ENCODE measurements at places on chromosomes 6 and 20.
A peak's percentile ranks its signal among the peaks of the same experiment; 100 is the strongest.

GRCh38 chr6:132780770-132781371 is 17.6 kb downstream of the SLC18B1 start:
- DNase-seq = no peak

DNA sequence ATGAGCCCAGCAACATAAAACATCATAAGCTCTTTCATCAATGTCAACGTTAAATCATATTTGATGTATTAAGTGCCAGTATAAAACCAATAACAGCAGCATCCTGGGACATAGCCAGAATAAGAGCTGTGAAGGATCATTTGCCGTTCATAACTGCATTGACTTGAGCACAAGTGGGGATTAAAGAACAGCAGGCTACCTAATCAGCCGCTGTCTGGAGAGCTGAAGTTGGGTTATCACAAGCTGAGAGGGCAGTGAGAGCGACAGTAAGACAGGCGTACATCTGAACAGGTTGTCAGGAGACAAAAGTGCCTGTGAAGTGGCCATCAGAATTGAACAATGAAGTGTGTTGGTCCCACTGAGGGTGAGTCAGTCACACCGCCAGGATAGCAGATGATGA is 269.6 kb downstream of the GRIK2 start:
- DNase-seq = no peak

DNA sequence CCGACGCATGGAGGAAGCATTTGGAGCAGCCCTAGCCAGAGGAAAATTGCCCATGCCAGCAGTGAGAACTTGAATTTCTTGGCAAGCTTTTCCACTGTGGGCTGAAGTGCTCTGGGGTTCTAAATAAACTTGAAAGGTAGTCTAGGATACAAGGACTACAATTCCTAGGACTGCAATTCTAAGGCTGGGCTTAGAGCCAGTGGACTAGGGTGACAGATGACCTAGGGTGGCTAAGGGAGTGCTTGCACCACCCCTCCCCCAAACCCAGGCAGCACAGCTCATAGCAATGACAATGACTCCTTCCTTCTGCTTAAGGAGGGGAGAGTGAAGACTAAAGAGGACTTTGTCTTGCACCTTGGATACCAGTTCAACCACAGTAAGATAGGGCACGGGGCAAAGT is 122.3 kb downstream of the THBS2 start:
- DNase-seq = no peak

DNA sequence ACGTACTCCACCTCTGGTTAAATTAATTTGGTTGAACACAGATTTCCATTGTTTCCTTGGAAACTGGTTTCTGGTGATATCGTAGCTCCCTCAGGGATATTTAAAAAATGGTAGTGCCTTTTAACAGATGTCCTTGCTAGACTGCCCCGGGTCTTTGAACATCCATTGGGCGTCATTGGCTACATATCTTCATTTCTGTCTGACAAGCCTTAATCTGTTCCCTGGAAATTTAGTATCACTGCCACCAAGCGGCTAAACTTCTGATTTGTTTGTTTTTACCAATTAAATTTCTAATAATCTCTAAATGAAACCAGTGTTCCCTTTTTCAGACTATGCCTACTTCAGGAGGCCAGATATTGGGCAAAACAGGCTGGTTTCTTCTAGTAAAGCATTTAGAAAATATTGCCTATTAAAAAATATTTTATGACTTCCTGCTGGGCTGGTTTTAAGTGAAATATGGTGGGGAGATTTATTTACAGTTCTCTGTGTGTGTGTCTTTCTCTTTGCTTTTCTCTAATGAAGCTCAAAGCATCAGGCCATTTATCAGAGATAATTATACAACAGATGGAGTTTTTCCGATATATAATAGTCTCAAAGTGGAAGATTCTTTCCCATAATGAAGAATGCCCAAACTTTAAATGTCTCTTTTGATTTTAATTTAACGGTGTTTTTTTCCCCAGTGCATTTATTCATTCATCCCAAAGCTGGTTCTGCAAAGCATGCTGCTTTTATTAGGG is 249.5 kb downstream of the ZFAND3 start:
- DNase-seq = no peak

GRCh38 chr6:3122823-3123182 is 4.3 kb downstream of the BPHL start:
- no peak for DNase-seq

DNA sequence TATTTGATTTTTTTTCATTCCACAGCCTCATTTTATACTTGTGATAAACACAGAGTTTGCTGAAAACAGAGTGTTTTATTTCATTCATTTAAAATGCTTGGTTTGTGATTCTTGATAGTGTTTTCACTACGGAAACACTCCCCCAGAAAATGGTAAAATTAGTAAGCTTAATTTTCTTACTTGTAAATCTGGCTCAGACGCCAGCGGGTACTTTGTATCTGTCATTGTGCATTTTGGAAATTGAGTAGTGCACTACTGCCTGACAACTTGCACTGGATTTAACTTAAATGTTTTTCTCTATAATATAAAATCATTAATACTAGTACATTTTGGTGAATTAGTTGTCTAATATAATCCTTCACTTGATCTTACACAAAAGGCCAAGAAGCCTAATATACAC is 37.0 kb upstream of the HINT3 start:
- no peak for DNase-seq

DNA sequence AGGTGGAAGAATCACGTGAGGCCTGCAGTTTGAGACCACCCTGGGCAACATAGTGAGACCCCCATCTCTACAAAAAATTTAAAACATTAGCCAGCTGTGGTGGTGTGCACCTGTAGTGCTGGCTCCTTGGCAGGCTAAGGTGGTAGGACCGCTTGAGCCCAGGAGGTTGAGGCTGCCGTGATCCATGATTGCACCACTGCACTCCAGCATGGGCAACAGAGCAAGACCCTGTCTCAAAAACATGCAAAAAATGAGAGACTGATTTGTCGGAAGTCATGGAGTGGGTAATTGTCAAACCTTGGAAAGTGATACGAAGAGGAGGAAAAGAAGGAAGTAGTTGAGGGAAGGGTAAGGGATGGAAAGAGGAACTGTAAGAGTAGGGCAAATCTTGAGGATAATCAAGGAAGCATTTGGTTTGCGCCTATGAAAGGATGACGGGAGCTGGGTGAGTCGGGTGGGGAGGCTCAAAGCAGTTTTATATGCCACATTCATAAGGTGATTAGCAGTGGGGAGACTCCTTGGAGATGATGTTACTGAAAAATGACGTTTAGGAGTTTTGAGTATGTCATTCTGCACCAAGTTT is 14.5 kb downstream of the L3MBTL3 start:
- DNase-seq = no peak

DNA sequence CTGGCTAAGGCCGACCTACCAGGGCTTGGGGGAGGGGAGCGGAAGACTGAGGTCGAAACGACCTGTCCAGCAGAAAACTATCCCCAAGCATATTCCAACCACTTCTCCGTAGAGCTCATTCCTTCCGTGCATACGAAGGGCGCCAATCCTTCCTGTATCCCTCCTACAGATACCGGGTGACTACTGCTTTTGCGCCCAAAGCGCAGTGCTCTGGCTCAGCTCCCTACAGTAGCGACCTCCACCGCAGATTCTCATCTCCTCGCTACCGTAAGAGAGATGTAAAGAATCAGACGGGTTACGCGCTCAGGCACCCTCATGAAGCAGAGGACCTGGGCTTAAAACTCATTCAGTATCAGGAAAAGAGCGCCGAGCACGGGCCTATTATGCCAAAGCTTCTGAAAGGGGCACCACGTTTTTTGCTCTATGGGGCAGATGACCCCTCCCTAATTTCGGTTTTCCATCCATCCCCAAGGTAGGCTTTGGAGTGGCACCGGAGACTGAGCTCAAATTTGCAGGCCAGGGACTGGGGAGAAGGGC is 563 bp upstream of the NNAT start:
- DNase-seq = no peak

DNA sequence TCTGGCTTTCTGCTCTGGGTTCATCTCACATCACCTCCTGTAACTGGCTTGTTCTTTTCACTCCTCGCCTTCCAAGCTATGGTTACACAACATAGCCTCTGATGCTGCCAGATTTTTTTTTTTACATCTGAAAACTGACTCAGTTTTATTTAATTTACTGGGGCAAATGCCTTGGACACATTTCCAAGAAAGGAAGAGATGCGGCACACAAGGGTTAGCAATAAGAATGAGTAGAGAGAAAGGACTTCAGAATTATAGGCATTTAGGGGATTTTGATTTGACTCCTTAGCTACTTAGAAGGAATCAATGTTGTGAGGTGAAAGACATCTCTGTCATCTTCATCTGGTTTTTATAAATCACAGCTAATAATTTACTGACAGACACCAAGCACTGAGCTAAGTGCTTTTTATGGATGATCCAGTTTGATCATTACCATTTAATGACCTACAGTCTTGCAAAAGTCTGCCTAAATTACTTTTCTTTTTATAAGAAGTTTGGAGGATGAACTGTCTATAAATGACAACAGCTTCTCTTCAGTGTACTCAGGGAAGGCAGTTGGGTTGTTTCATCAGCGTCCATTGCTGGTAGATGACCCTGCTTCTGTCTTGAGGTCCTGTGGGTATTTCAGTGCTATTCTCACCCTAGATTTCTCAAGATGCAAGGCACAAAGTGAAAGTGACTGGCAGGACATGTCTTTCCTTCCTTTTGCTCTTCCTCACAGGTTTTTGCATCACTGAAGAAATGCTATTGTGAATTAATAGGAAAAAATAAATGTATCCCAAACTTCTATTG is 31.1 kb downstream of the LAMA4 start:
- no peak for DNase-seq

- no peak for DNase-seq
Measured at GRCh38 chr6:132270726-132271402, 130.4 kb downstream of the MOXD1 start.

GRCh38 chr6:112279031-112279935 is 24.9 kb upstream of the LAMA4 start:
- no peak for DNase-seq

DNA sequence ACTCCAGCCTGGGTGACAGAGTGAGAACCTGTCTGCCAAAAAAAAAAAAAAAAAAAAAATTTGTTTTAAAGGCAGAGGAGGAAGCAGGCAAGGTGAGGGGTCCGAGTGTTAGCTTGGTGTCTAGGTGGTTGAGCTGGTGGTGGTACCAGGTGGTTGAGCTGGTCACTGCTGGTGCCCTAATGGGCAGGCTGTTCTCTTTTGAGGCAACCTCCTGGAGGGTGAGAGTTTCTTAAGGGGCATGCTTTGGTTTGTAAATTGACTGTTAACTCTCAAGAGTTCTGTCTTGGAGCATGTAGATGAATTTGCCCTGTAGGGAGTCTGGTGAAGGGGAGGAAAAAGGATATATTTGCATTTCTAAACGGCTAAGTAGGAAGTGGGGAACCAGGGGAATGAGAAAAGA is 52.7 kb downstream of the BANF2 start:
- no peak for DNase-seq

GRCh38 chr6:31614075-31614619 is 887 bp upstream of the AIF1 start:
- DNase-seq = no peak

DNA sequence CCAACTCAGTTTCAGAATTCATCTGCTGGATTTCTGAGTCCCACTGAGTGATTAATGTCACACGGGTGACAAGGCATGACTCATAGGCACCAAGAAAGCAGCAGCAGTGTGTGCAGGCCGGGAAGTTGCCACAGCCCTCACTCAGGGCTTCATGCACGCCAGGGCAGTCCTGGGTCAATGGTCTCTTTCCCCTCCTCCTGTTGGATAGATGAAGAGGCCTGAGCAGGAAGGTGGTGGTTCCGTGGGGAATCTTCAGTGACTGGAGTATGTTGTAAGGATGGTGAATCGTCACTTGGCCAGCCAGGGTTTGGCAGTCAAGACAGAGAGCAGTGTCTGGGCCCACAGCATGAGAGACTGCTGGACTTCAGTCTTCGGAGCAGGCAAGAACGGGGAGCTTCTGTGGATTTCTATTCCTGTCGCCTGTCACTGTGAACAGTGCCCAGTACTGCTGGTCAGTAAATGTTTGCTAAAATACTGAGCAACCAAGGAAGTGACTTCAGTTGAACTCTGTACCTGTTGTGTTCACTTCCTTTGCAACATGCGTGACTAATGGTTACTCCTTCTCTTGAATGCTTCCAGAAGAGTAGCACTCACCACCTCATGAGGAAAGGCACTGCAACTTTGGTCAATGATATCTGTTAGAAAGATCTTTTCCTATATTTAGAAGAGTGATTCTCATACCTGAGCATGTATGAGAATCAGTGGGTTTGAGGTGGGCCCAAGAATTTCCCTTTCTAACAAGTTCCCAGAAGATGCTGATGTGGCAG is 62.0 kb upstream of the CD93 start:
- peak; percentile 73 for DNase-seq

GRCh38 chr6:137430954-137431353 is 63.2 kb downstream of the OLIG3 start:
- peak; percentile 75 for DNase-seq

DNA sequence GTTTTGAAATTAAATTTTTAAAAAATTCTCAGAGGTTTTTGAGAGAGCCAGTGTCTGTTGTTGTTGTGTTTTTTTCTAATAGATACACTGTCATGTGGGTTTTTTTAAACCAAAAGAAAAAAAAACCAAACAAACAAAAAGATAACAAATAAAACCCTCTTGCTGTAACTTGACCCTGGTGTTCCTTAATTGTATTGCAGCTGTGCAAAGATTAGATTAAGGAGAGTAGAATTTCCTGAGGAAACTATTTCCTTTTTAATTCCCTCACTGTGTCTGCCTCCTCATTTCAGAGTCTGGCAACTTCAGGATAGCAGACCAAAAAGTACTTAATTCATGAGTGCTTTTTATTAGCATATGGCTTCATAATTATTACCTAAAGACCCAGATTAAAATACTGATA is 281.9 kb downstream of the EPM2A start:
- DNase-seq = no peak

GRCh38 chr6:113067612-113068275 is 720.6 kb downstream of the RFPL4B start:
- DNase-seq = no peak

DNA sequence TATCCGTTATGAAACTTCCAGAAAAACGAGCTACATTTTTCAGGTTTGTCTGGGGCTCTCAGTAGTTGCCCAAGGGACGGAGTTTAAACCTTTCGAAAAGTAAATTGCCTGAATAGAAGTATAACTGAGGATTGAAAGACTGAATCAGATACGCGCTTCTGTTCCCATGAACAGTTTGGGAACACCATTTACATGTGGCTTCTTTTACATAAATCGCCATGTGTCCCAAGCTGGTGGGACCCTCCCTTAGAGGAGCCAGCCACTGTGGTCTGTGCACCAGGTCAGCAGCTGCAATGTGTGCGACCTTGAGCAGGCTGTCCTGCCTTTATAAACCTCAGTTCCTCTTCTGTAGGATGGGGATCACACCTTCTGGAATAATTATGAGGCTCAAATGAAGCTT is 11.0 kb downstream of the ENTPD6 start:
- DNase-seq = no peak

GRCh38 chr6:138714493-138714892 is 59.1 kb upstream of the CCDC28A start:
- DNase-seq = no peak

GRCh38 chr6:170087941-170088581 is 202.8 kb downstream of the DLL1 start:
- peak; percentile 89 for DNase-seq

All from GM06990 (cell line).